ENCODE measurements at places on chromosomes 12 and 14. TPM values are rescaled to one million over a fixed set of nuclear protein-coding genes. Genes with fewer than 3 reads are reported as not detected.

The TSPAN9 gene
- total RNA-seq = 10.1 TPM

The CRIP1 gene
- total RNA-seq = 41.8 TPM

The GZMB gene
- 0.66 TPM for total RNA-seq

The AEBP2 gene
- 43.9 TPM for total RNA-seq

The STAT2 gene
- 226 TPM for total RNA-seq

The MYO1A gene
- 1.1 TPM for total RNA-seq

Data from subcutaneous adipose tissue (tissue), 4 donors.